ENCODE measurements at places on chromosomes 2 and 18. TPM values are rescaled to one million over a fixed set of nuclear protein-coding genes. Genes with fewer than 3 reads are reported as not detected.

DNA sequence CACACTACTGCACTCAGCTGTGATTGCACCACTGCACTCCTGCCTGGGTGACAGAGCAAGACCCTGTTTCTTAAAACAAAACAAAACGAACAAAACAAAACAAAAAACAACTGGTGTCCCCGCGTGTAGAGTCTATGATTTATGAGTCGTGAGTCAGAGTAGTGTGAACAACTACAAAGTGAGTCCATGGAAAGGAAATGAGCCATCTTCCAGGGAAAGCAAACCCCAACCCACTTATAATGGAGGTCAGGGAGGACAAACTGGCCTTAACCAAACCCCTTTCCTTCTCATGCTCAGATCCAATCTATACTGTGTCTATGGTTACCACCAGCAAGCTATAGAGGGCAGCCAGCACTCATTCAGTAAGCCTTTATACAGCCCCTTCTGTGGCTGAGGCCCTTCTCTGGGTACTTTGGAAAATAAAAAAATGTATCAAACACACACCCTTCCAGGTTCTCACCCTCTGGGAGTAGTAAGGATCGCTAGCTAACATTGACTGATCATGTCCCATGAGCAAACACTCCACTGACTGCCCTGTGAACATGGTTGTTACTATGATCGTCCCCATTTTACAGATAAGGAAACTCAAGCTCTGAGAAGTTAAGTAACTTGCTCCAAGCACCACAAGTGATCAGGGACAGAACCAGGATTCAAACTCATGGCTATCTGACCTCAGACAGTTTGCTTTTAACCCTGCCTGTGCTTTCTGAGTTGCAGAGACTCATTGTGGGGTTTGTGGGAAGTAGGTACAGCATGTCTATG lies 24.7 kb upstream of the COLEC12 start:
- H3K27ac ChIP-seq = no peak overlapping the region
- H3K36me3 ChIP-seq = no peaks in the 10 kb centered on the region
- no peaks in the 10 kb centered on the region for H3K27me3 ChIP-seq
- H3K4me3 ChIP-seq = no peak overlapping the region
- no peak for DNase-seq
- H3K4me1 ChIP-seq = no peaks in the 10 kb centered on the region

GRCh38 chr2:210548878-210549384 lies 7.5 kb upstream of the CPS1 start:
- H3K4me1 ChIP-seq = no peaks in the 10 kb centered on the region
- no peak overlapping the region for H3K27ac ChIP-seq
- no peaks in the 10 kb centered on the region for H3K36me3 ChIP-seq
- H3K27me3 ChIP-seq = no peaks in the 10 kb centered on the region
- DNase-seq = no peak

DNA sequence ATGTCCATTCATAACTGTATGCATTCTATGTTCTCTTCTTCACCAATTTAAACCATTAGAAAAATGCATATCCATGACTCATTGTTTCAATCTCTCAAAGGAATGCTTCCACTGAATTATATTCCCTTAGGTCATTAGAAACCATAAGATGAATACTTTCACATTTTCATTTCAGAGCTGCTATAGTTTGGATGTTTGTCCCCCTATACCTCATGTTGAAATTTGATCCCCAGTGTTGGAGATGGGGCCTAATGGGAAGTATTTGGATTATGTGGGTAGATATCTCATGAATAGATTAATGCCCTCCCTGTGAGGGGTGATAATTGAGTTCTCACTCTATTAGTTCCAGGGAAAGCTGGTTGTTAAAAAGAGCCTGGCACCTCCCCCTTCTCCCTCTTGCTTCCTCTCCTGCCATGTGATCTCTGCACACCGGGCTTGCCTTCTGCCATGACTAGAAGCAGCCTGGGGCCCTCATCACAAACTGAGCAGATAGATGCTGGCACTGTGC lies 35.7 kb downstream of the THUMPD2 start:
- H3K27ac ChIP-seq = no peak overlapping the region
- H3K27me3 ChIP-seq = no peaks in the 10 kb centered on the region
- H3K4me3 ChIP-seq = no peak overlapping the region
- no peak for DNase-seq
- peaks cover 55% of the 10 kb centered on the region for H3K36me3 ChIP-seq

DNA sequence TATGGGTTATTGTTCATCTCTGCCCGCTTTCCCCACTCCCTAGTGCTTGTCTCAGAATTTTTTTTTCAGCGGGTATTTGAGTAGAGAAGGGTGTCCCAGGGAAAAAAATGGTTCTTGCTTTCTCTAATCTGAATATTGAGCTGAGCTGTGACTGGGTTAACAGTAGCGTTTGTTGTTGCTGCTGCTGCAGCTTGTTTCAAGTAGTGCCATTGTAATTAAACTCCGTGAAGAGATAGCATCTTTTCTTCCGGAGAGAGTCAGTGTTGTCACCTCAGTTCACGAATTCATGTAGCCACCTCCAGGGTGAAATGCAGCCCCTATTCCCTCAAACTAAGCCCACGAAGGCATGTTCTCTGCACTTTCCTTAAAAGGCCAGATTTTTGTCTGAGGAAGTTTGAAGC lies 1.5 kb upstream of the AAK1 start:
- H3K4me1 ChIP-seq = peaks cover 39% of the 10 kb centered on the region
- H3K27ac ChIP-seq = no peak overlapping the region

- H3K27me3 ChIP-seq = no peaks in the 10 kb centered on the region
- DNase-seq = no peak
- H3K4me1 ChIP-seq = no peaks in the 10 kb centered on the region
- no peak overlapping the region for H3K4me3 ChIP-seq
- no peaks in the 10 kb centered on the region for H3K36me3 ChIP-seq
Observed at GRCh38 chr2:208984376-208985090, 439.3 kb upstream of the MAP2 start.

- H3K27ac ChIP-seq = no peak within 1 kb of the TSS
- no peaks in the 10 kb centered on the region for H3K27me3 ChIP-seq
- DNase-seq = no peak
- no peaks in the 10 kb centered on the region for H3K36me3 ChIP-seq
Observed at GRCh38 chr2:112138159-112139032, at the start of gene FBLN7. FBLN7 (plus strand) TSS chr2:112138385; CDS start chr2:112138656, 271 bp downstream.

- no peak overlapping the region for H3K27ac ChIP-seq
- no peaks in the 10 kb centered on the region for H3K4me1 ChIP-seq
- no peaks in the 10 kb centered on the region for H3K27me3 ChIP-seq
- no peak for DNase-seq
- no peak overlapping the region for H3K4me3 ChIP-seq
Observed at GRCh38 chr18:60873708-60874107, 459.5 kb upstream of the CDH20 start.

DNA sequence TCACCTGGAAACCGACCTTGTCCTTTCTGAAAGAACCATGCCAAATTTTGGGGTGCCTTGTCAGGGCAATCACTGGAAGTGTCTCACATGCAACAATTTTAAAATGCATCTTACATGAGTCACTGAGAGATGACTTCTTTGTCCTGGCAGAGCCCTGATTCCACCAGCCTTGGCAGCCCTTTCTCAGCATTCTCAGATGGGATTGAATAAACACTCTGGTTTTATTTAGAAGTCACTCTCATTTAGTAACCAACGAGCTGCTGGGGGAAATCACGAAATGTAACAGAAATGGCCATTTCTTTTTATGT lies 3.8 kb upstream of the ATP8B1 start:
- no peaks in the 10 kb centered on the region for H3K36me3 ChIP-seq
- no peak for DNase-seq
- no peaks in the 10 kb centered on the region for H3K27me3 ChIP-seq
- H3K4me1 ChIP-seq = peaks cover 25% of the 10 kb centered on the region
- H3K4me3 ChIP-seq = no peak overlapping the region
- H3K27ac ChIP-seq = no peak overlapping the region

Gene GIGYF2
- total RNA-seq = 51.5 TPM

Gene RESP18
- not detected for total RNA-seq
